Urothelium cell line (cell line): ENCODE measurements at places on chromosomes 5 and 9.

DNA sequence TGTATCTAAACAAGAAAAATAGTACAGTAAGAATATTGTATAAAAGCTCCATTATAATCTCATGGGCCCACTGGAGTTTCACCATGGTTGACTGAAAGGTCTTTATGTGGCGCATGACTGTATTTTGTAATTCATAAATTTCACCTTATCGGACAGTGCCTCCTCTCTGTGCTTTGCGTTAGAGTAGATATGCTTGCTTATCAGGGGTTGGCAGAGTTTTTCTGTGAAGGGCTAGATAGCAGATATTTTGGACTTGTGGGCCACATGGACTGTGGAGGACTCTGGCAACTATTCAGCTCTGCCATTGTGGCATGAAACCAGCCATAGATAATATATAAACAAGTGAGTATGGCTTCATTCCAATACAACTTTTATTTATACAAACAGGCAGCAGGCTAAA lies 23.2 kb downstream of the GAPVD1 start:
- no peak for DNase-seq

DNA sequence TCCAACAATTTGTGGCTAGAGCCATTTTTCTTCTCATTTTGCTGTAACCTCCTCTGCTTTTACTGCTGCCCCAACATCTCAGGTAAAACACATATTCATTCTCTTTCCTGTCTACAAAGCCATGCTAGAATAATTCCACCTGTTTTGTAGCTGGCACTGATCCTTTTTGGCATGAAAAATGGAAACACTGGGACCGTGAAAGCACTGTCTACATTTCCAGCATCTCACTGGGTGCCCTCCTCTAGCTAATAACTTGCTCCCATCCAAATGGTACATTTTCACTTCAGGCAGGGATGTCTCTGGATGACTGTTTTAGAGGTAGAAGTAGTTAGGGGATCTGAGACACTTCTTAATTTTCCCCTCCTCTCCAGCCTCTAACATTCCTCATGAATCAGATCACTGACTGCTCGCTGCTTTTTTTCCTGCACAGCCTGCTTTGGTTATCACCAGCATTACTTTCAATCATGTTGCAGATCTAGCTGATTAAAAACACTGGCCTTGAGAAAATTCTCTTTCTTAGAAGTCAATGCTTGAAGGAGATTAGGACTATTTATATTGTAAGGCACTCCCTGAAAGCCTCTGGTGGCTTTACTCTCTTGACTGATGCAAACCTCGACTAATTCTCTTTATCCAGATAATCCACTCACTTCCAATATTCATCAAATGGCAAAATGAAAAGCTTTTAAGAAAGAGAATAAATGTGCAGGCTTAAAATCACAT lies 1312.6 kb upstream of the DMAC1 start:
- DNase-seq = no peak

DNA sequence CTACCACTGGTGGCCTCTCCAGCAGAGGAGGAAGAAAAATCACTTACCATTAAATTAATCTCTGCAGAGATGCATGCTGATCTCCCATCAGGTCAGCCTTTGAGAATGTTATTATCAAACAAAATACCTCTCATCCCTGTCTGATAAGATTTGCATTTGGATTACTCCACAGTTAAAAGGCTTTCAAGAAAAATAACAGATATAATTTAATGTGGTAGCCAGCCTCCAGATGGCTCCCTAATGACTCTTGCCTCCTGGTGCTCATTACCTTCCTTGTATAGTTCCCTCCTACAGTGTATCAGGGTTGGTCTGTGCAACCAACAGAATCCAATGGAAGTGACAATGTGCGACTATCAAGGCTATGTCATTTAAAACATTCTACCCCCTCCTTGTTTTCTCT lies 63.6 kb upstream of the TNPO1 start:
- no peak for DNase-seq

GRCh38 chr5:88058625-88059024 lies 210.0 kb downstream of the TMEM161B start:
- no peak for DNase-seq

DNA sequence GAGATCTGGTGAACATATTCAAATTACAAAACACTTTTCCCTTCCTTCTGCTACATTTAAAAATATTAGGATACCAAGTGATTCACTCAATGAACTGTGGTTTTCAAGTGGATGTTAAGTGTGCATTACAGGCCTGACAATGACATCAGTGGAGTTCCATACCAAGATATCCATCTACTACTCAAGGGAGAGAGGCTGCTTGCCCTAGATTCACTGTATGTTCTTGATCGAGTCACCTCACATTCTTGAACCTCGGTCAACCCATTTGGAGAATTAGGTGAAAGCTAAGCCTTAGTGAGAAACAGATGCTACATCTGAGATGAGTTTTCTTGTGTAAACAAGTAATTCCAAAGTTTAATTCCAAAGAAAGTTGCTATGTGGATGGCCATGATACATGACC lies 142.2 kb downstream of the FGF10 start:
- DNase-seq = no peak

DNA sequence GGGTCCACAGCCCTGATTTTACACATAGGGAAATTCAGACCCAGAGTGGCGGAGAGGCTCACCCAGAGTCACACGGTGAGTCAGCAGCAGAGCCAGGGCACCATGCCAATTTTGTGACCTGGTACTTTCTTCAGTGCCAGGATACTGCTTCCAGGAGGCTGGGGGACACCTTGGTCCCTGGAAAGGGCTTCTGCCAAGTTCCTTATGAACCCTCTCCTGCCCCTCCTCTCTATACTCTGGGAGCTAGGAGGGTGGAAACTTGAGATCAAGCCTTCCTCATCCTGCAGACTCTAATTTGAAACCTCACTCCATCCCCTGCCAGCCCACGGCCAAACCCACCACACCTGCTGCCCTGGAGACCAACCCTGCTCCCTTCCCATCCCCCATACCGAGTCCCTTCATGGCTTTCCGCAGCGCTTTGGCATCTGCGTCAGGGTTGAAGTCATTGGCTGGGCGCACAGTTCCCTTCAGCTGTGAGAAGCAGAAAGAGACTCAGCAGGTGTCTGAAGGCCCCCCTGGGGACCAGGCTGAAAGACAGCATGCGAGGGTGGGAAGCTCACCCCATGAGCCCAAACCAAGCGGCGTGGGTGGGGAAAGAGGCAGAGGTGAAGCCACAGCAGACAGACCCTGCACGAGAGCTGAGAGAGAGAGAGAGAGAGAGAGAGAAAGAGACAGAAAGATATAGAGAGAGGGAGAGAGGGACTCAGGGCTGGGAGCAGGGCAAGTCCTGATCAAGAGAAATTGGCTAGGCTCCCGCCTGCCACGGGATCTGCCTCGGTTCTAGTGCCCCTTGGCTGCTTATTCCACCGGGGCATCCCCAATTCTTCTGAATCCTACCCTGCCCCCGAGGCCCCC lies 33.5 kb downstream of the ANXA6 start:
- peak; percentile 17 for DNase-seq
